NCI-H446 treated with DMSO at 0.1 percent for 48 hours (cell line): ENCODE measurements at places on chromosomes 4 and X.

- no peak for DNase-seq
Measured at GRCh38 chrX:84187533-84188319, at the start of gene RPS6KA6. RPS6KA6 (minus strand) TSS chrX:84188199; CDS start chrX:84187899, 300 bp downstream.

DNA sequence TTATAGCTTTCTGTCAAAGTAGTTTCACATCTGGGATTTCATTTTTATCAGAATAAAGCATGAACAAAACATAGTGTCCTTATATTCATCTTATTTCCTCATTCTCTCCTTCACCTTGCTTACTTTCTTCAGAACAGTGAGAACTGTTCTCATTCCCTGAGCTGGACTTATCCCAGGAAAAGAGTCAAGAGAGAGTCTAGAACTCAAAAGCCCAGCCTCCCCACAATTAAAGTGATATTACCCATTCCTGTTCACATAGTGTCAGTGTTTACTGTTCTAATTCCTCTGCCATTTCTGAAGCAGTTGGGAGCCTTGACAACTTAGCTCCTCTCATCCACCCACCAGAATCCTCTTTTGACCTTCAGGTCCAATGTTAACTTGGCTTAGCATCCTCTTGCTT is 42.9 kb downstream of the RASSF6 start:
- DNase-seq: no peak

DNA sequence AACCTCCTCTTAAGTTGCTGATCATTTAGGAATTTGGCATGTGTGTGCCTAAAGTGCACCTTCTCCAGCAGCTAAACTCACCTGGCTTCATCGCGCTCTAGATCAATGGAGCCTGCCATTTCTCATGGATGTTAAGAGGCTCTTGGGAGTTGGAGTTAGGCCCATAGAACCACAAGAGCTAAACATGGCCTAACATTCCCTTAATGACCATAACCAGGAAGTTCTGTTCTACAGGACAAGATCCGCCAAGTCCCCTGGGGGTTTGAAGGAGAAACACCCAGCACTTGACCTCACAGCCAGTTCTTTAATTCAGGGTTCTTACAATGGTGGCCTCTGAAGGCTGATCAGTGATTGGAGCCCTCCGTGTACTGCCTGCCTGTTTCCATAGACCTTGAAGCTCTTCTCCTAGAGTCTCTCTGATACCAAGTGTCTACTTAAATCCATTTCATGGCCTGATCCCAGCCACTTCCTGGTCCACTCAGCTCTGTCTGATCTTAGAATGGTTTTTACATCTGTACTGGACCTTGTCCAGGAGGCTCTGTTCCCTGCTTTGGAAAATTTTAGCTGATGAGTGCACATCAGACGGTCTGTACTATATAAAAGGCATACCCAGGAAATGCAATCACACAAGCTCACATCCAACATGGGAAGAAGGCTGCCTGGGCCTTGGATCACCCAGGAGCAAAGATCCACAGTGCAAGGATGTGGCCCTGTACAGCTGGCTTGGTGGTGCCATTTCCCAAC is 45.1 kb downstream of the RPS3A start:
- DNase-seq: no peak

DNA sequence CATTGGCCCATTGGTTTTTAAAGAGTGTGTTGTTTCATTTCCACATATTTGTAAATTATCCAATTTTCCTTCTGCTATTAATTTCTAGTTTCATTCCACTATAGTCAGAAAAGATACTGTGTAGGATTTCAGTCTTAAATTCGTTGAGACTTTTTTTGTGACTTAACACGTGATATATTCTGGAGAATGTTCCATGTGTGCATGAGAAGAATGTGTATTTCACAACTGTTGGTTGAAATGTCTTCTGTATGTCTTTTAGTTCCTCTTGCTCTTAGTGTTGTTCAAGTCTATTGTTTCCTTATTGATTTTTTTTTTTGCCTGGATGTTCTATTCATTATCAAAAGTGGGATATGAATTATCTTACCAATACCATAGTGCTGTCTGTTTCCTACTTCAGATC is 606.9 kb downstream of the RPA4 start:
- no peak for DNase-seq

GRCh38 chrX:65528705-65529340 is 5.8 kb downstream of the LAS1L start:
- DNase-seq: no peak

DNA sequence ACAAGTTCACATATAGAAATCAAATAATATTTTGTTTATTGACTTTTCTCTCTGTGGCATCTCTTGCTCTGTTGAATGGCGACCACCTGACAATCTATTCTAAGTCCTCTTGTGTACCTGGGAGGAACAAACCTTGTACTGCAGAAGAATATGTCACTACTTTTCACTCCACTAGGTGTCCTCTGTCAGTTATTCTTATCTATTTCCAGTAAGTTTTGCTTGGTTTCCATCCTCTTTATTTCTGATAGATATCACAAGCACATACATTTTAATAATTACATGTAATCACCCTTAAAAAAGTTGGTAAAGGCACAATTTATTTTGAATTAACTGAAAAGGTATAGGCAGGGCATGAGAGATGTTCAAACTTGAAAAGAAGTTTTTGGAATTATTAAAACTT is 238.4 kb downstream of the SNCA start:
- peak; percentile 10 for DNase-seq
